ENCODE measurements at places on chromosomes 12 and 14.

DNA sequence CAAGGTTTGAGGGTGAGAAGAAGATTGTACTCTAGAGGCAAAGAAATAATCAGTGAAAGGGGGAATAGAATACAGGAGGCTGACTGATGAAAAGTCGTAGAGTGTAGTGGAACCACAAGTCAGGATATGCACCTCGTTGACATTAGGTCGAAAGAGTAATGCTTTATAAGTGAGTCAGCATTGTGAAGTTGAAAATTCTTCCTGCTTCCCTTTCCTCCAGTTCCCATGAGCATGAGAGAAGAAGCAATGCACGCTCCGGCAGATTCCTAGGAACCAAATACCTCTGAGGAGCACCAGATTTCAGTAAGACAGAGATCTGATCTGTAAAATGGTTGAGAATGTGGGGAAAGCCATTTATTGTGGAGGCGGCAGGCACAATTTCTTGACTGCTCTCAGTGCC is 16.5 kb downstream of the CCER1 start:
- no peak for DNase-seq

GRCh38 chr14:93764211-93764659 is 24.1 kb downstream of the PRIMA1 start:
- DNase-seq, result no peak

GRCh38 chr12:40054555-40055227 is 51.2 kb downstream of the SLC2A13 start:
- DNase-seq, result no peak

- no peak for DNase-seq
These were observed 159.3 kb downstream of the DYRK2 start for GRCh38 chr12:67807814-67808213.

DNA sequence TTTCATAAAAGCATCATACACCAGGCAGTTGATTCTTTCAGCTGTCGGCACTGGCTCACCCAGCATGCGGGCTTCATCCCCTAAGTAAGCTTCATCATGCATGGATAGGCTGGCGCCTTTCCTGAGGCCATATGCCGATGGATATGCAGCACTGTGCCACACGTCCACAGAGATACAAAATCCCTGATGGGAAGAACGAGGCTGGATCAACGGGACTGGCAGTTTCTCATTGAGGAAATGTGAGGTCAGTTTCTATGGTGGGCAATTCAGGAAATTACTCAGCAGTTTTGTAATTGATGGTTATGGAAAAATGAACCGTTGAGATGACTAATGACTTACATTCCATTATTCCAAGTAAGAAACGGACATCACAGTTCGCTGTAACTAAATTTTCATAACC is 453.8 kb downstream of the TMEM121 start:
- peak; percentile 52 for DNase-seq

- DNase-seq, result no peak
These were observed 49.0 kb downstream of the NTF3 start for GRCh38 chr12:5480938-5481303.

DNA sequence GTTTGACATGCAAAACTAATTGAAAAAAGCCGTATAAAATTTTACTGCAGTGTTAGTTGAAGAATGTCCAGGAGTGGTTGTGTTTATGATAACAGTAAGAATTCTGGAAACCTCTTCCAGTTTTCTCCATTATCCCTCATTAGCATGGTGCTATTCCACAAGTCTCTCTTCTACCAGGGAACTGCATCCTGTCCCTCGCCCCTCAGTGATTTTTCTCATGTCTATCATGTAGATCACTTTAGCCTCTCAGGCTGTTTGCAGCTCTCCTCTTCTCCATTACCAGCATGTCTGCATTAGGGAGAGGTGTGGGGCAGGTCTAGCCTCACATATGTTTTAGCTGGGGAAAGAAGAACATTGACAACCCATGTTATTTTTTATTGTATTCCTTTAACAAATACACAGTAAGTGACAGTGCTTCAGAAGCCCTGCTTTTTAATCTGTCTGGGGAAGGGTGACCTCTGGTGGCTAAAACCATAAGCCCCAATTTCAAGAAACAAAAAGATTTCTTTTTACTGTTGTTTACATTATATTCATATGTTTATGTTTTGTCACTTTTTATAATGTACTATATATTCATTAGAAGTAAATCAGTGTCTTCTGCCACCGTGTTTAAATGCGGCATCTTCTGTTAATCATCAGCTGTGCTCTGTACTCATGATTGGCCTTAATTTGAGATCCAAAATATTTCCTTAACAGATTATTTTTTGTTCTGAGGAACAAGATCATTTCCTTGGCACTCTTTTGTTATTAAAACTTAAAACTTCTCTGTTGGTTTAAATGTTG is 70.7 kb downstream of the RASSF8 start:
- no peak for DNase-seq

DNA sequence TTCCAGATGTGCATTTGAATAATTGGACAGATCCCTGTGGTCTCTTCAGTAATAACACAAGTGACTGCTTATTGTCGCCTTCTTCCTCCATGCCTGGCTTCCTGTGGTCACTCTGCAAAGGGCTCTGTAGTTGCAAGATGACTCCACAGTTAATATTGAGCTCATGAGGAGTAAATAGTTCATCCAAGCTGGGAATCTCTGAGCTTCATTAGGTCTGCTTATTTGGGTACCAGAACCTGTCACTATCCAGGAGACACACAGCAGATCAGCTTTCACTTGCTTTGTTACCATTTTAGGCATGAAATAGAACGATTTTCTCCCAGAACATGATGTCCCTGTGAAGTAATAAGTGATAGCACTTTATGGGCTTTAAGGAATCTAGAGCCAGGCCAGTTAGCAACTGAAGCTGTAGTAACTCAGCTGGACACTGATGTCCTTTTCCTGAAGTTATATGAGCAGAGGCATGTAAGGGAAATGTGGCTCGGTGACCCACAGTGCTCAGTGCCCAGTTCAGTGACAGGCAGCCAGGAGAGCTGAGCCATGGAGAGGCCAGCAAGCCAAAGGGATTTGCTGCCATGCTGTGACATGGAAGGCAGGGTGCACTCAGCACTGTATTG is 50.1 kb downstream of the CRADD start:
- DNase-seq, result no peak

DNA sequence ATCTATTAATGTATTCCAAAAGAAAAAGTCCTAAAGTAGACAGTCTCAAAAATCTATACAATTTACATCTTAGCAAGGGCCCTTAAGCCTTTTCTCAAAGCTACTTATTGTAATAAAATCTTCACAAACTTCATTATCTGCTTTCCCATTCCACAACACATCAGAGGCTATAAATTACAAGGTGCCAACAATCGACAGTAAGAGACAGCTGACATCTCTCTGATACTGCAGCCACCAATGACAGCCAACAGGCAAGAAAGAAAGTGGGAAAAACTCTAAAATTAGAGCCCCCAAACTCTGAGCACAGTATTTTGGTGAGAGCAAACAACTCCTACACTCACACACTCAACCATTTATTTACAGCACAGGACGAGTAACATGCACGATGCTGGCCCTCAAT is 2.2 kb downstream of the ANGEL1 start:
- no peak for DNase-seq

DNA sequence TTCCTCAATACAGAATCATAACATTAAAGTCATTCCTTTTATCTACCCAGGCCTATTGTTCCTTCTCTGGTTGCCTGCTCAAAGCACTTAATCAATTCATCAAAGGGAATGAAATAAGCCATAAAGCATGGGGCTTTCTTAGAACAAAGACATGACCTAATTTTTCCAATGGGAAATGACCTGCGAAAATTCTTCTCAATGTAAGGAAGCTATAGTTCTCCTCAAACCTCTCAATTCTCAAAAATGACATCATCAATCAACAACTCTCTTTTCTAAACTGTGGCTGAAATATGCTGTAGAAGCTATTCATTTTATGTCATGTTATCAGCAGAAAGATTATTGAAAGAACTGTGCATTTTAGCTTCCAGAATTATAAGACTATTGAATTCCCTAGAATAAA is 116.0 kb upstream of the PTPRR start:
- DNase-seq, result no peak

DNA sequence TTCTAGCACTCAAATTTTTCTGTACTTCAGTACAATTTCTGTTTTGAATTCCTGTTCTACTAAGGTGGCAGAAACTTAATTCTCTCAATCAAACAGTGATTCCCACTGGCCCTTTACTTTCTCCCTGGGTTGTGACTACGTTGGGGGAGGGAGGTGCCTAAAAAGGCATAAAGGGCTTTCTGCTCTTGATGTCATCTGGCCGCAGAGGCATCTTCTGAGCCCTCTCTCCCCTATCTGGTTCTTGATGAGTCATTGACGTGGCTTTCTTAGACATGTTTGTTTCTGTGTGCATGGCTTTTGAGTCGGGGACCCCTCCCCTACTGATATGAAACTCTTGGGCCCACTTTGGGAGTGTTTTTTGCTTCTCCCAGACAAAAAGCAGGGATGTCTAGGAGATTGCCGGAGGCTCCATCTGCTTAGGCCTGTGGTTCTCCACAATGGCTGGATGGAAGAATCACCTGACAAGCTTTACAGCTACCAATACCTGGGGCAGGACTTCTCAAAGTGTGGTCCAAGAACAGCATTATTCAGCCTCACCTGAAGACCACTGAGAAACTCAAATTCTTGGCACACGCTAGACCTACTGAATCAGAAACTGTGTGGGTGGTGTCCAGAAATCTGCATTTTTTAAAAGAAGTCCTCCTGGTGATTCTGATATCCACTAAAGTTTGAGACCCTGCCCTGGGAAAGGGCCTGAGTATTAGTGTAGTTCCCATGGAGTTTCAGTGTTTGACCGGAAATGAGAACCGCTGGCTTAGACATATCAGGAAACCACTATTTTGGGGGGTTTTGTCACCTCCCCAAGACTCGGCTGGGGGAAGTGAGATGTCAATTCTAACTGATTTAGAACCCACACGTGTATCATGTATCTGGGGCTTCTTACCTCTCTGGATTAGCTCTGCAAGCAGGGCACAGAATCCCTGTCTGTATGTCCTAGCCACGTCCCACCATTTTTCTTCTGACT is 395.7 kb upstream of the PDE3A start:
- DNase-seq, result no peak

- DNase-seq, result peak; percentile 80
These were observed 169.9 kb upstream of the HIF1A start for GRCh38 chr14:61525293-61526011.

GRCh38 chr12:6914246-6914946 is at the start of gene ENO2:
TSS of gene ENO2 (plus strand) at chr12:6914580. CDS start at chr12:6915833, 1,253 bp downstream.
- peak; percentile 91 for DNase-seq

DNA sequence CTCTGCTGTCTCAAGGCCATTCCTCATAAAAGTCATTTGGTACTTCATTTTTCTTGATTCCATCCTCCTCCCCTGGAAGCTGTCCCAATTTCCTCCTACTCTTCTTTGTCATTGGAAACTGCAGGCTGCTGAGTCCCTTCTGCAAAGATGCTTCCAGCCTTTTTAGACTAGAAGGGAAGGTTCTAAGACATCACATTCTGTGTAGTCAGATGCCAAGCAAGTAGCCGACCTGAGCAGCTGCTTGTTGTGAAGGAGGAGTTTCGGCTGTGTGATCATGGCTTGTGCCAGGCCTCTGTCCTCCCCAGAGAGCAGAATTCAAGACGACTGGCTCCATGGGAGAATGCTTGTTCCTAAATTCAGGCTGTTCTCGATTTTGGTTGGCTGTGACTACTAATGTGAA is 8.7 kb downstream of the RFC5 start:
- DNase-seq, result no peak

DNA sequence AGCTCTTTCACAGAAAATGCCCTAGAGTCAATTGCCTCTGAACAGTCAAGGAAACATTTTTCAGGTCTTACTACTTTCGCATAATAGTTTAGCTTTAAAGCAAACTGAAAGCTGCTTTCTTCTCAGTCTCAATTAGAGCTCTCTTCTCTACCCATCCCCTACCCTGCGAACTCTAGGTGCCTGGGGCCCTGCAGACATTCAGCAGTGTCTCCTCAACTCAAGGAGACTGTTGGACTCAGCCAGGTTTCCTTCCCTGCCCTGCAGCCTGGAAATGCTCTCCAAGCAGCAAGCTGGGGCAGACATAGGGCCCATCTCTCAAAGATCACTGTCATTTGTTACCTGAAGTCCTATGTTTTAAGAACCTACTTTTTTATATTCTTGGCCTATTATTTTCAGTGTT is 312.5 kb upstream of the PRICKLE1 start:
- DNase-seq, result no peak

DNA sequence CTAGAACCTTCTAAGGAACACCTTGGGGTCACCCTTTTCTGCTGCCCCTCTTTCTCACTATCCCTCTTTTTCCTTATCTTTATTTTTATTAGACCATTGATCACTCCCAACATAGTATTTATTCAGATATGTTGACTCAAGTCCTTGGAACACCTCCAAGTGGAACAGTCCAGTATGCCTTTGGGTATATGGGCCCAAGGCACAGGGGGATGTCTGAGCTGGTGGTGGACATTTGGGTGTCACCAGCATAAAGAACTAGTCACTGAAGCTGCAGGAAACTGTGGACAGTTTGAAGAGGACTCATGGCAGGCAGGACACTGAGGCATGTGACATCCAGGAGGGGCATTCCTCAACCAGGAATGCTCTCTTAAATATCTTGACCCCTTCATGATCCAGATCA is 105.6 kb downstream of the VEZT start:
- no peak for DNase-seq

- DNase-seq, result no peak
These were observed 193.1 kb upstream of the TBX3 start for GRCh38 chr12:114876968-114877680.

DNA sequence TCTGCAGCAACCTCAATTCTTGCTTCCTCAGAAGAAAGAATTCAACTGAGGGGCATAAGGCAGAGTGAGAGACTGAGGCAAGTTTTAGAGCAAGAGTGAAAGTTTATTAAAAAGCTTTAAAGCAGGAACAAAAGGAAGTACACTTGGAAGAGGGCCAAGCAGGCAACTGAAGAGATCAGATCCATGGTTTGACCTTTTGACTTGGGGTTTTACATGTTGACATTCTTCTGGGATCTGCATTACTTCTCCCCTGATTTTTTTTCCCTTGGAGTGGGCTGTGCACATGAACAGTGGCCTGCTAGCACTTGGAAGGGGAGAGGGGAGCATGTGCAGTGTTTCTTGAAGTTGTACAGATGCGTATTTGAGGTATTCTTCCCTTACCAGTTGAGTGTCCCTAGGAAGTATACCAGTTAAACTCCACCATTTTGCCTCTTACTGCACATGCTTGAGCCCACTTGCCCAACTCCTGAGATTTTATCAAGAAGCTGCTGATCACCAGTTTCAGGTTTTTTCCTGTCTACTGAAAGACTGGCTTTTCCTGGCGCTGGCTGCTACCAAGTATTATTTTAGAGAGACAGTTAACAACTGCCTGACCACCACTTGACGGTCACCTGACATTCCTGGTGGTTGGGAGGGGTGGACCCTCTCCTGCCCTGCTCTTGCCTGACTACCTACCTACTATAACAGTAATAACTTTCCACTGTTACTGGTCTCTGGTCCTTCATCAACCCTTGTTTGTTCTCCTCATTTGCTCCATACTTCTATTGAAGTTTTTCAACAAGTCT is 26.0 kb upstream of the TMTC2 start:
- DNase-seq, result no peak
